ENCODE measurements at places on chromosomes 7 and 10.

- no peak for DNase-seq
These were observed 81.8 kb upstream of the ANKRD1 start for GRCh38 chr10:91002656-91003055.

GRCh38 chr7:44067064-44067951, 1.9 kb upstream of the PGAM2 start:
- DNase-seq, result no peak

DNA sequence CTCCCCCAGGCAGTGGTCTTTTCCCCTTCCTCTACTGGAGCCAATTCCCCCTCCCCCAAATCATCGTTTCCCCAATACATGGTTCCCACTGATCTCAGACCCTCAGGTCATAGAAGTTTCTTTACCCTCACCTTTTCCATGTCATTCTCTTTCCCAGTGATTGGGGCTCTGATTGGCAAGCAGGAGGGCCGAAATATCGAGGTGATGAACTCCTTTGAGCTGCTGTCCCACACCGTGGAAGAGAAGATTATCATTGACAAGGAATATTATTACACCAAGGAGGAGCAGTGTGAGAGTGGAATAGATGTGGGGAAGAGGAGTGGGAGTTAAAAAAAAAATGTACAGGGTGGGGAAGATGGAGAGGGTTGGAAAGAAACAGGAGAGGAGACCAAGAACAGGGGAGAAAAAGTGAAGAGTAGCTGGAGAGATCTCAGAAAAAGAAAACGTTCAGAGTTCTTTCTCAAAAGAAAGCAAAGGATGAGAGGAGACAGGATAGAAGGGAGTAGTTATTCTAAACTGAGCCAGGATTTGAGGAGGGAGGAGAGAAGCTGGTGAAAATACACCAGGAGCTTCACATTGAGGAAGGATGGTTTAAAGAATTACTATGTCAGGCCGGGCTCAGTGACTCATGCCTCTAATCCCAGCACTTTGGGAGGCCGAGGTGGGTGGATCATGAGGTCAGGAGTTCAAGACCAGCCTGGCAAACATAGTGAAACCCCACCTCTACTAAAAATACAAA, 858 bp downstream of the COPS6 start:
- no peak for DNase-seq

GRCh38 chr7:30905078-30906012, 6.3 kb upstream of the AQP1 start:
- DNase-seq, result no peak
